ENCODE measurements at places on chromosomes 4 and X.

DNA sequence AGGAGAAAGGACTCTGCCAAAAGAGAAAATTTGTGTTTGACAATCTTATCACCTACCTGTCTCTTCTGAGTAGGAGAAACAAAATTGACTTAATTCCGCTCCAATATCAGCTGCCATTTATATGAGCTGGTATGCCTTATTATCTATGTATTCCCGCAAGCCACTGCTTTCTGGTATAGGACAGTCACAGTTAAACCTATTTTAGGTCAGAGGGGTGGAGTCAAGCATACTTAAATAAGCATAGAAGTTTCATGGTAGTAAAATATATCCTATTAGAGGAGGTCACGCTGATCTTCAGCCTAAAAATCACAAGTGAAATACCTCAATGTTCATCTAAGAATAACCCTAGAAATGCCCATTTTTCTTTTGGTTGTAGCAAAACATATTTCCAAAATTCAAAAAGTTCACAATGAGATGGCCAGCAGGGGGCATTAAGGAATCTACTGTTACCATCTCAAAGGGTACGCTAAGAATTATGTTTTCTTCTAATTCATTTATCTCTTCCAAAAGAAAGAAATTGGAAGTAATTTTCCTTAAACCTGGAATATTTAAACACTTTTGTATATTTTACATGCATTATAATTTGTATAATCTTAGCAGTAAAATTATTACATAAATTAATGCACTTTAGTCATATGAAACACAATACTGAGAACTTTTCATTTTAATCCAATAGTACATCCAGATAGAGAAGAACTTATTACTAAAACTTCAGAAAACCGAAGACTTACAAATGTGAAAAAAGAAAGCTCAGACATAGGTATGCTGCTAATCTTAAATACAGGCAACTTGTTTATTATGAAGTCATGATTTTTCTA is 10.5 kb downstream of the PPAT start:
- no peak for DNase-seq

GRCh38 chr4:122827258-122827878 is 737 bp downstream of the FGF2 start:
- peak; percentile 45 for DNase-seq

- DNase-seq = no peak
Observed at GRCh38 chrX:55142919-55143310, 54.1 kb downstream of the PAGE2 start.

DNA sequence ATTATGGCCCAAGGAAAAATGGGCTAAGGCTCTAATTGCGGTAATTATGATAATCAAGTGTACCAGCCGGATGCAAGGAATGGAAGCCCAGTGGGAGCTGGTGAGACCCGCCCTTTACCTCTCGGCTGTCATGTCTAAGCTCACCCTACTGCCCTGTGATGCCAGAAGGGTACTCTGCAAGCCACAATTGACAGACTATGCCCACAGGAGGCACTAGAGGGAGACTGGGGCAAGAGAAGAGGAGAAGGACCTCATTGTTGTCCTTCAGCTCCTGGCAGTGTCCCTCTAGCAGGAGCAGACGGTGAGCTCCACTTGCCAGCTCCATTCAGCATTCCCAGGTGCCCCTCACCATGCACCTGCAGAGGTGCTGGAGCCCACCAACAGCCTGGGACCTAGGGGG is 141.8 kb downstream of the SMIM20 start:
- DNase-seq = no peak

DNA sequence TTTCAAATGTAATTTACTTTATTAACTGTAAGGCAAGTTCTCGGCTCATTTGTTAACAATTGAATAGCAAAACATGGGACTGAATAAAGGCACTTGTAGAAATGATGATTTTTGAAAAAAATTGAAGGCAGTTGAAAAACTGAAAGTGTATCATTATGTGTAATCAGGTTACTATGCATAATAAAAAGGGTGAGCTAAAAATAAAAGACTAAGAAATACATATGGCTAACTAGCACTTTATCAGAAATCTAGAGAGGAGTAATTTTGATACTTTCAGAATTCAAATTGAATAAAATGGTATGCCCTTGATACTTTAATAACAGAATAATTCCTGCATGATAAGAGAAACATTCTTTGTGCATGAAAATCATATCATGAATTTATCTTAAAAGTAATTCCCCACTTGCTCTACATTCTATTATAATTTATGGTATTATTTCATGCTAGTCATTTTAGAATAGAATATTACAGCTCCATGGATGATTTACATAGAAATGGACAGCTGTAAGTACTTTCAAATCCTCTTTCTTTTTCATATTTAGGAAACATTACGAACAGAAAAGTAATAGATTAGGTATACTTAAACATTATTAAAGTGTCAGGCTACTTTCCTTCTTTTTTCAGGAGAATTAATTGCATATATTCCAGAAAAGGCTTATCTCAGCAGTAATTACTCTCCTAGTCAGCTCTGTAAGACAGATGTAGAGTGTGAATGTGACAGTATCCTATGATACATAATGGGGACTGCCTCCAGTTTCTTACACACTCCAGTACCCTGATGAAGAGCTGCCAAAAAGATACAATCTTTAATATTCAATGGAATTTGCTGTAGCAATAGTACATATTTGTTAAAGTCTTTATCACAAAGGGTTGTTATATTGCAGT is 697.3 kb downstream of the CCSER1 start:
- no peak for DNase-seq

- no peak for DNase-seq
Observed at GRCh38 chrX:103453655-103454054, 65.6 kb downstream of the RAB40A start.

- no peak for DNase-seq
Observed at GRCh38 chrX:41350150-41350975, 16.4 kb downstream of the DDX3X start.

- DNase-seq = no peak
Observed at GRCh38 chr4:187181054-187181453, 457.4 kb upstream of the FAT1 start.

DNA sequence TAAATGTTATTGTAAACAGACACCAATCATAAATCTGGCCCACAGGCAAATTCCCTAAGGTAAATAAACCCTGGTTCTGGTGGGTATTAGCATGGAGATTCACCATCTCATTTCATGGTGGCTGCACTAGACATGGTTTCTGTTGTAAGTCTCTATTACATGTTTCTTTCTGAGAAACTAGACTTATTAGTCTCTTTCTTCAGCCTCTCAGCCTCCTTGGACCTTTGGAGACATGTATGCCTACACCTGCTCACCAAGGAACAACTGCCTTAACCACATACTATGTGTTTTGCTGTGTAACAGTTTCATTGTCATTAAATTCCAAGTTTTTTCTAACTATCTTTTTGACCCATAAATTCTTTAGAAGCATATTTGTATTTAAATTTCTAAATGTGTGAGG is 13.1 kb downstream of the DDIT4L start:
- DNase-seq = no peak

- DNase-seq = no peak
Observed at GRCh38 chr4:158496030-158496741, 25.5 kb upstream of the RXFP1 start.

DNA sequence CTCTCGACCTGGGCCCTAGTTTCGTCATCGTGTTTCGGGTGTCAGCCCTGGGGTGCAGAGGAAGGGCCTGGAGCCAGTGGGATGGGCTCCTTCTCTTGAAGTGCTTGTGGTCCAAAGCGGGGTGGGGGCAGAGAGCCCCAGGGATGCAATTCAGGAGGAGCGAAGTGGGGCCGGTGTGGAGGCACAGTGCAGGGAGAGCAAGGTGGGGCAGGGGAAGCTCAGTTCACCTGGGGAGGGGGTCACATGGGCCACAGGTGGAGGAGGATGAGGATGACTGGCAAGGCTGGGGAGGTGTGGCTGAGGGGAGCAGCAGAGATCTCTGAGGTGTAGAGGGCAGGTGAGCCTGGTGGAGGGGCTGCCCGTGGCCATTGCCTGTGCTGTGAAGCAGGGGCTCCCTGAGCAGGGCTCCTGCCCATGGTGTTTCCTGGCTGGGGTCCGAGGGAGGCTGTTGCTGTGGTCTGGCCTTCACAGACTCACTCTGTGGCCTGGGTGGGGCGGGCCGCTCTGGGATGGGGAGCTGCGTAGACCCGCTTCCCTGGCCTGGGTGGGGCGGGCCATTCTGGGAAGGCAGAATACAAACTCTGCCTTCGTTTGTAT is 6.9 kb downstream of the SORCS2 start:
- DNase-seq = no peak

DNA sequence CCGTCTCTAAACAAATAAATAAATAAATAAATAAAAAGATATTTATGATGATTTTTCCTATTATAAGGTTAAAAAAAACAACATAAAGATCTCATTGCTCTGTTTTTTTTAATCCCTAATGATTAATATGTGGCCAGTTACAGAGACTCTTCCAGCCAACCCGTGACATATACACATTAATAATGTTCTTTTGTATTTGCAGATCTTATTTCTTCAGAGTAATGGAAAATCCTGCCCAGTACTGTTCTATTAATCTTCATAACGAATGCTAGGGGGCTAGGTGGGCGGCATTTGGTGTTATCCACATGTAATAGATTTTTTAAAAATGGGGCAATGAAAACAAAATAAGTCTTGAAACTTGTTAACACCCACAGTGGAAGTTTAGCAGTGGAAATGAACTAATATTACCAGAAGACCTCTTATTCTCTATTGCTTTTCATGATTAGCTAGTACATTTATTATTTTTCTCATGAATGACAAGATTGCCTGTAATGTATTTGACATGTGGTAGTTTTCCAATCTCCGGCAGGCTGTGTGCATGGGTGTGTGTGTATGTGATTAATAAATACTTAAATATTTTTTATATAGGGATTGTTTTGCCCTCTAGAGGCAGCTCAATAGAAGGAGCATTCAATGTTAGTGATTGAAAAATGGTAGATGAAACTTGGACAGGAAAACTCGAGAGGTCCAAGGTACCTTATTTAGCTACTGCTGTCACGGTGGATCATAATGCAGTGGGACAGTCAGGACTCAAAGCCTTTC is 457.4 kb downstream of the IL1RAPL1 start:
- no peak for DNase-seq

GRCh38 chr4:152014280-152014679 is 253.5 kb upstream of the GATB start:
- no peak for DNase-seq

DNA sequence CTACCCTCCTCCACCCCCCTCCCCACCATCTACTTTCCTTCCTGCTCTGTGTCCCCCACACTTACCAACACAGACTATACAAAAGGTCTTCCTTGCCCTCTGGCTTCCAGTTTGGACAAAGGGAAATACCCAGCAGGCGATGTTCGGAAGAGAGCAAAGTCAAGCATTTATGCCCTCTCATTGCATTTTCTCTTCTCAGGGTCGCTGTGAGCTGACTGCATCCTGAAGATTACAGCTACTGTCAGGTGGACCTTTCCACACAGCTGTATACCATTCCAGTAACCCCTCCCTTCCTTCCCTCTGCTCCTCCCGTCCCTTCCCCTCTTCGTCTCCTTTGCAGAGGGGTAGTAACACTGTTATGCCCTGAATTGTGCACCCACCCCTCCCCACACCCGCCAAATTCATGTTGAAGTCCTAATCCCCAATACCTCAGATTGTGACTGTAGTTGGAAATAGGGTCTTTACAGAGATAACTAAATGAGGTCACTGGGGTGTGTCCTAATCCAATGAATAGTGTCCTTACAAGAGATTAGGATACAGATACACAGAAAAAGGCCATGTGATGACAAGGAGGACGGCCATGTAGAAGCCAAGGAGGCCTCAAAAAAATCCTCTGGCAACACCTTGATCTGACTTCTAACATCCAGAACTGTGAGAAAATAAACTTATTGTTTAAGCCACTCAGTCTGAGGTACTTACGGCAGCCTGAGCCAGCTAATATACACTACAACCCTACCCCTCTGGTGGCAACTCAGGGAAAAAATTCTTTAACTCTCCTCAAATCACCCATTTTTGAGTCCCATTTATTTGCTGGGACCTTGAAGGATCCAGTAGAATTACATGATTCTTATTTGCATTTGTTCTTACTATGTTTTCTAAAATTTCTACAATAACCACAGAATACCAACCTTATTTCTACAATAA is 11.7 kb downstream of the MORF4L2 start:
- no peak for DNase-seq

GRCh38 chr4:32624943-32625603 is 1904.9 kb downstream of the PCDH7 start:
- DNase-seq = no peak

DNA sequence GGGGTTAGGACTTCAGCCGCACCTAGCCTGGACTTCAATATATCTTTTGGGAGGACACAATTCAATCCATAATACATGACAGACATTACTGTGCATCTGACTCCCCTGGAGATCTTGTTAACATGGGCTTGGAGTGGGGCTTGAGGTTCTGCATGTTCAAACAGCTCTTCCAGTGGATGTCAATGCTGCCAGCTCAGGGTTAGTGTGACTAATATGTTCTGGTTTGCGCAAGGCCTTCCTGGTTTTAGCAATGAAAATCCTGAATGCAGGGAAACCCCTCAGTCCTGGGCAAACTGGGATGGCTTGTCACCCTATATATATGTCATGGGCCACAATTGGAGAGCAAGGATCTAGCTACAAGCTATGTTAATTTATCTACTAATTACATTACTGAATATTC is 2.7 kb upstream of the TSPAN7 start:
- DNase-seq = no peak

- DNase-seq = no peak
Observed at GRCh38 chr4:54586320-54586955, 71.3 kb upstream of the KIT start.

GRCh38 chr4:186132577-186133242 is 28.2 kb downstream of the FAM149A start:
- no peak for DNase-seq

DNA sequence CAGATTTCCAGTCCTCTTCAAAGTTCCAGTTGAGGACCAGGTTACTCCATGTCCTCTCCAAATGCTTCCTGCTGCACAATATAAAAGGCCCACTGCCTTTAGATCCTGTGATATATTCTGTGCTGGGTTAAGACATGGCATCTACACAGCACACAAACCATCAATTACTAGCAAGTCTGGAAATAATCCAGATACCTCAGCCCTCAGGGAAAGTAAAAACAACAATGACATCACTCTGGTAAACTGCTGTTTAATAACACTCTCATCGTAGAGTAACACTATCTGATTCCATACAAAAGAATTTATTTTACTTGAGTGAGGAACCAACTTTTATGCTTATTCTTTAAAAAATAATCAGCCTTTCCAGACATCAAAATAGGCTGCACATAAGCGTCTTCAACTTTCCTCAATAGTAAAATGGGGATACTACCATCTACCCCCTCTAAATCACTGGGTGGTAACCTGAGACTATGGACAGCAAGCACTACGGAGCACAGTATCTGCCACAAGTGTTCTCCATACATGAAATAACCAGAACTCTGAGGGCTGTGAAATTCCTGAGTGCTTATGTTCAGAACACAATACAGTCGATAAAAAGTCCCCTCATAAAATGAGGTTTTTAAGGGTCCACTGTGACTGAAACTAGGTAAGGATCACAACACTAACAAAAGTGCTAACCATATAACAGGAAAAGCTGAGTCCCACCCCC is 53.4 kb downstream of the ABCG2 start:
- DNase-seq = no peak
